Activated CD4-positive, alpha-beta T cell treated with anti-CD3 and anti-CD28 coated beads for 48 hours (primary cell): ENCODE measurements at places on chromosomes 4 and X.

DNA sequence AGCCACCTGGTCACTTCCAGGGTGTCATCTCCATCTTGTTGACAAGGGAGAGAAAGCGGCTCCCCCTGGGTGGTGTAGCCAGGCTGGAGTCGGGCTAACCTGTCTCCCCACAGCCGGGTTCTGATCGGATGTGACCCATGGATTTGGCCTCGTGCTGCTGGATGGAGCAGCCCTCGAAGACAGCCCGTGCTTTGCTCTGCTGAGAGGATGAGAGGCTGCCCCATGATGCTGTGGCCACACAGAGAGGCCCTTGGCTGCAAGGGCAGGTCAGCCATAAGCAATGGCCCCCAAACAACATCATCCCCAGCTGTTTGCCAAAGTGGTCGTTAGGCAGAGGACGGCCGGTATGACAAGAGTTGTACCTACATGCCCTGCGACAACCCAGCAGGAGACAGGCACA, 106.6 kb downstream of the HMX1 start:
- no peak for DNase-seq

DNA sequence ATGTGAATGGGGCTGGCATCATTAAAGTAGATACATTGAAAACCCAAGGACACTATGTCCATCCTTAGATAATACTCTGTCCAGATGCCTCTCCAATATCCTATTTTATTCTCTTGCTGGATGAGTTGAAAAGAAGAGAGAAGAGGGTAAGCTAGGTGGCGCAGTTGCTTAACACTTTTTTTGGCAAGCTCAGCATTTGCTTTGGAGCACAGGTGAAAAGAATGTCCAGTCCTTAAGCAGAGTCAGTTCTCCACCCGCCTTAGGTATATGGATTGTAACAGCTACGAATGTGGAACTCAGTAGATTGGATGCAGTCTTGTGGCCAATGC, 208.4 kb downstream of the NWD2 start:
- peak; percentile 56 for DNase-seq

- no peak for DNase-seq
Measured at GRCh38 chrX:152902502-152902820, 4.6 kb downstream of the ZNF185 start.

DNA sequence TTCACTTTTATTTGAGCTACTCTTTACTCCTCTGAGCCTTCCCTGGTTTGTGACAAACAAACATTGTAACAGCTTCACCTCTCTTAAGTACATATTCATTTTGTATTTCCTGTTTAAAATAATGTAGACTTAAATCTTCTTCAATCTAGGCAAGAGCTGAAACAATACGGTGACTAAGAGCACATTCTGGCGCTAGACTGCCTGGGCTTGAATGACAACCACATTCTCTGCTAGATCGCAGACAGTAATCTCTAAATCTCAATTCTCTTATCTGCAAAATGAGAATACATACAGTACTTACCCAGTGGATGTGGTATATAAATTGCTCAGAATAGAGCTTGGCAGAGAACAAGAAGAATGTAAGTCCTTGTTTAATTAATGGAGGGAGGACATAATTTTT, 144.8 kb downstream of the ARAP2 start:
- DNase-seq: no peak

DNA sequence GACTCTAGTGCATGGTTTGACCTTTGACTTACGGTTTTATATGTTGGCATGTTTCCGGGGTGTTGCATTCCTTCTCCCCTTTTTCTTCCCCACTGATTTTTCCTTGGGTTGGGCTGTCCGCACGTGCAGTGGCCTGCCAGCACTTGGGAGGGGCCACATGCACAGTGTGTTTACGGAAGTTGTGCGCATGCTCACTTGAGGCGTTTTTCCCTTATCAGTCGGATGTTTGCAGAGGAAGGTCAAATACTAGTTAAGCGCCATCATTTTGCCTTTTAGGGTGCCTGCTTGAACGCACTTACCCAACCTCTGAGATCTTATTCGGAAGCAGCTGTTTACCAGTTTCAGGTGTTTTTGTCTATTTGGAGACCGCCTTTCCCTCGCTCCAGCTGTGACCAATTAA, 653.9 kb upstream of the AADAT start:
- no peak for DNase-seq

- no peak for DNase-seq
Measured at GRCh38 chr4:89860971-89861370, 24.0 kb upstream of the SNCA start.

GRCh38 chr4:128107766-128108165, 46.7 kb downstream of the LARP1B start:
- no peak for DNase-seq

GRCh38 chr4:81030981-81031791, 678 bp downstream of the BMP3 start:
- DNase-seq: peak; percentile 9

DNA sequence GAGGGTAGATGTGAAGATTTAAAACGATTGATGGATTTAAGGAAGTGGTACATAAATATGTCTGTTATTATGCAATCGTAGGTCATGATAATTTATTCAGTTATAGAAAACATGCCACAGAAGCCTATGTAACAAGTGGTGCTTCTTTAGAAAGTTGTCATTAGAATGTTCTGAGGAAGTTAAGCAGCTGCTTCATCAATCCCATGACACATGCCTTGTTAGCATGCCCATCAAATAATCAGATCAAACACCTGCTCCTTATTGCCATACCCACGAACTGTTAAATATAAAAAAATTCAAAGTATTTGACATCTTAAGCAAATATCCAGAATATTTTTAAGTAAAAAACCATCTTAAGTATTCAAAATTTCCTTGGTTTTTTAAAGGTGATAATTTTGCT, 76.4 kb upstream of the MYOZ2 start:
- DNase-seq: no peak

DNA sequence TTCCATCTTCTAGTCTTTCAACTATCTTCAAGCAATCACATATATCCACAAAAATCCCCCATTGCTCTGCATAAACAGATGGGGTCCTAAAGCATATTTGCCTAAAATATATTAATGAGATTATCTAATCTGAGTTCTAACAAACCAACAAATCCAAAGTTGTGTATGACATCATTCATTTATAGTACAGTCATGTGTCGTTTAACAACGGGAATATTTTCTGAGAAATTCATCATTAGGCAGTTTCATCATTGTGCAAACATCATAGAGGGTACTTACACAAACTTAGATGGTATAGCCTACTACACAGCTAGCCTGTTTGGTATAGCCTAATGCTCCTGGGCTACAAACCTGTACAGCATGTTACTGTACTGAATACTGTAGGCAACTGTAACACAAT, 38.0 kb upstream of the SRD5A3 start:
- no peak for DNase-seq

DNA sequence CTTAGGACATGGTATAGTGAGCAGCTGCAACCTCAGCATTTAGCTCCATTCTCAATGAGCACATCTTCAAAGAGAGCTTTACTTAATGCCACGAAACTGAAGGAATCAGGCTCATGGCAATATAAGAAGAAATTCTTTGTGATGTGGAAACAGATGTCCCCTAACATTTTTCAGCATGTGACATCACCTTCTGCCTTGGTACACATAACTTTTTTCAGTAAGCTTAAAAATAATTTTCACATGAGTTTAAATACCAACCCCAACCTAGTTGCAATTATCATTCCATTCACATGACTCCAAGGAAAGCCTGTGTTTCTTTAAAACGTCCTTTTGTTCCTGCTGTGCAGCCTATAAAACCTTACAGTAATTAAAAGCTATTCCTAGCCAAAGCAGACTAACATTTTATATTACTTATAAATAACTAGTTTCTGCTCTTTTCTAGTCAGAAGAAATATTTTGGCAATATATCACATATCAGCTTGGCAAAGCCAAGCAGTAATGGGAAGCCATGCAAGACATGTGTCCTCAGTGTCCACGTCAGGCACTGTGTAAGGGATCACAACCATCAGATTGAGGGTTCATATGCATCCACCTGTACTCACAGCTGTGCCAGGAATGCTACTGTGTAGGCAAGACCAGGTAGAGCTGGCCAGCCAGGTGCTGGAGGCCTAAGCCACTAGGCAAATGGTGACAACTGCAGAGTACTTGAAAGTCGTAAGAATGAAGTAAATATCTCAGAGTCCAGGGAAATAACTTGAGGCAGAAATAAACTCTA, 466.6 kb downstream of the INPP4B start:
- no peak for DNase-seq
